ENCODE measurements at places on chromosomes 12 and 14. TPM values are rescaled to one million over a fixed set of nuclear protein-coding genes. Genes with fewer than 3 reads are reported as not detected.

Gene ATF7IP
- total RNA-seq: 22.2 TPM

Gene OVCH1
- not detected for total RNA-seq

Gene OR4N5
- not detected for total RNA-seq

Gene CCDC184
- not detected for total RNA-seq

Gene SERPINA6
- total RNA-seq: not detected

Gene RERGL
- total RNA-seq: not detected

Gene KRT75
- total RNA-seq: not detected

Gene CABP1
- total RNA-seq: not detected

Gene PSMA6
- total RNA-seq: 322 TPM

Gene SPX
- total RNA-seq: not detected

Gene NTS
- total RNA-seq: not detected

All from mammary microvascular endothelial cell (primary cell).